ENCODE measurements at places on chromosomes 1 and 21.

- no peak for DNase-seq
Observed at GRCh38 chr1:160177667-160178066, 12.7 kb upstream of the CASQ1 start.

DNA sequence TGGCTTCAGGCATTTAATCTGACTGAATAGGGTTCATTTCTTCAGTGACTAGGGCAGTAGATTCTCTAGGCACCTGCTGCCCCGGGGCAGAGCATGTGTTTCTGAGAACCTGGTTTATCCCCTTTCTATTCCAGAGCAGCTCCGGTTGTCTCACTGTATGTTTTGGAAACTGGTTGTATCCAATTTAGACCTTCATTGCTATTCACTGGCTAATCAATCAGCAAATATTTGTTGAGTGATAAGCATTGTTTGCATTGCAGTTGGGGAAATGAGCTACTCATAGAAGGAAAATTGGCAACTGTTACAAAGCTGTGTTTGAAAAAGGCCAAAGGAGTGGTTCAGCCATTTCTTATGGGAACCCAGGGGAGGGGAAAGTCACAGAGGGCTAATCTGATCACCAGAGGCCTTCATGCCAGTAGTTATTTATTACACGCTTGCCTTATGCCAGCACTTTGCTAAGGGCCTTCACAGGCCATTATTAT, 2.9 kb downstream of the QSOX1 start:
- DNase-seq = no peak

DNA sequence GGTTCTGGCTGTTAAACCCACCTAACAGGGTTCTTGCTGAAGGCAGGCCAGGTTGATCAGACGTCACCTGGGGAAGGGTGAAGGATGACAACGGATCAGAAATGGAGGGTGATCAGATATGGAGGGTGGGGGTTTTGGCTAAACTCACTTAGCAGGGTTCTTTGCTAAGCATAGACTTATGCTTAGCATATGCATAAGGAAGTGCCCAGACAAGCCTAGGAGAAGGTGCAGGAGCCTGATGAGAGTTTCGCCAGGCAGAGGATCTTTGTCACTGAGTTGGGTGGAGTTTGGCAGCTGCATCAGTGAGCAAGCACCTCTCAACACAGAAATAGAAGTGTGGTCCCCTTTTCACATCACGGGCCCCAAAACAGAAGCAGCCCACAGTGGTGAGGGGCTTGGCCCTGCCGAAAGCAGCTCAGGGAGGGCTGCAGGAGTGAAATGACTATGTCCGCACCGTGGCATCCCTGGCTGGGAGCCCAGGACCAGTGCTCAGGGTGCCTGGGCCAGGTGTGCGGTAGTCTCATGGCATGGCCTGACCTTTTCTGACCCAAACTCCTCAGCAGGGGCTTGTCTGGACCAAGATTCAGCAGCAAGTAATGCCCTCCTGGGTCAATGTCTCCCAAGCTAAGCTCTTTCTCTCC, 101.6 kb downstream of the AJAP1 start:
- no peak for DNase-seq

- no peak for DNase-seq
Observed at GRCh38 chr1:37676281-37677142, 15.8 kb upstream of the CDCA8 start.

- no peak for DNase-seq
Observed at GRCh38 chr21:31349208-31349607, 5.1 kb upstream of the TIAM1 start.

DNA sequence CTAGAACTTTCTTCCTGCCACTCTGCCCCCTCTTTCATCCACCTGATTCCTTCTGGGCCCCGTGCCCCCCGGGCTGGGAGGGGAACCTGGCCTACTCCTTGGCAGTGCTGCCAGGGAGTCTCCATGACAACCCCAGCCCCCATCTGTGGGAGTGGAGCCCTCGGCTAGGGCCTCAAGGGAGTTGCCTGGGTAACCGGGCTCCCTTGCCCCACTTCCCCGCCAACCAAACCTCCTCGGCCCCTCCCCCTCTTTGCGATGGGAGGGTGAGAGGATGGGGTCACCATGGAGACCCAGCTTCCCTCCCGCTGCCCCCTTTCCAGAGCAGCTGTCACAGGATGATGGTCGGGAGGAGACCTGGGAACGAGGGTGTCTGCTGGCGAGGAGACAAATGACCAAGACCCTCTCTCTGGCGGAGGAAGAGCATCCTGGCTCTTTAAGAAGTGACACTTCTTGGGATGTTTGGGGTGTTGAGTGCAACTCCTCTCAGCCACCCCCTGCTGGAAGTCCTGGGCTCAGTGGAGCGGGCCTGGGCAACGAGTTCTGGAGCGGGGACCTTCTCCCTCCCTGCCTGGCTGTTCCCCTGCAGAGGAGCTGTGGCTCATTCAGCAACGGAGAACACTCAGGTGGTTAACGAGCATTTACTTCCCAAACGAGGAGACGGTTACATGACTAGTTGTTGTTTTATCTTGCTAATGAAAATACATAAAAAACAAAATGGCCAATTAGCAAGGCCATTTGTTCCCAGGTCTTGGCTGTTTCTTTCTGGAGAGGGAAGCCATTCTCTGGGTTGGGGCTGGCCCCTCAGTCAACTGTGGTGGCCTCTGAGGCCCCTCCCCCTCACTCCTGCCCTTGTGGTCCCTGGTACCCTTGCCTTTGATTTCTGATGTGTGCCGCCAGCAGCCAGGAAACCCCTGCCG, 82.8 kb downstream of the UBIAD1 start:
- DNase-seq = peak; percentile 99

GRCh38 chr1:3402258-3403010, 52.0 kb upstream of the ARHGEF16 start:
- no peak for DNase-seq

DNA sequence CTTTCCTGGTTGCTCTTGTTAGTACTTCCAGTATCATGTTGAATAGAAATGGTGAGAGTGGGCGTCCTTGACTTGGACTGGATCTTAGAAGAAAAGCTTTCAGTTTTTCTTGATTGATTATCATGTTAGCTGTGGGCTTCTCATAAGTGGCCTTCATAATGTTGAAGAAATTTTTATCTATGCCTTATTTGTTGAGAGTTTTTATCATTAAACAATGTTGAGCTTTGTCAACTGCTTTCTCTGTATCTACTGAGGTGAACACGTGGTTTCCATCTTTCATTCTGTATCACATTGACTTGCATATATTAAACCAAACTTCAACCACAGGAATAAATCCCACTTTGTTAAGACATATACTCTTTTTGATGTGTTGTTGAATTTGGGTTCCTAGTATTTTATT, 29.4 kb downstream of the PRKAB2 start:
- DNase-seq = no peak

DNA sequence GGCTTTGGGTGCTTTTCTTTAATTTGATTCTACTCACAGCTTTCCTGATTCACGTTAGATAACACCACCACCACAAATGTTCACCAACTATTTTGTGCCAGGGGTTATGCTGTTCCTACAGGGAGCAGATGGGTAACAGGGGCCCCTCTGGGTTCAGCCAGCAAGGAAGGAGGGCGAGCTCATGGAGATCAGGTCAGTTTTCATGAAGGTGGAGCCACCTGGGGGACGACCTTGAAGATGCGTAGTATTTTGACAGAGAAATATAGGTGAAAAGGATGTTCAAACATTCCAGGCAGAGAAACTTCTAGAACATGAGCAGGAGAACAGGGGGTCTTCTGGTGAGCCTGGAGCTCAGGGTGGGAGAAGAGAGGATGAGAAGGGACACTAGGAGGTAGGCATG, 28.9 kb downstream of the KIAA0040 start:
- no peak for DNase-seq

GRCh38 chr21:37970548-37970947, 54.3 kb upstream of the KCNJ6 start:
- DNase-seq = no peak

GRCh38 chr1:215543191-215543606, 23.9 kb upstream of the KCTD3 start:
- no peak for DNase-seq

DNA sequence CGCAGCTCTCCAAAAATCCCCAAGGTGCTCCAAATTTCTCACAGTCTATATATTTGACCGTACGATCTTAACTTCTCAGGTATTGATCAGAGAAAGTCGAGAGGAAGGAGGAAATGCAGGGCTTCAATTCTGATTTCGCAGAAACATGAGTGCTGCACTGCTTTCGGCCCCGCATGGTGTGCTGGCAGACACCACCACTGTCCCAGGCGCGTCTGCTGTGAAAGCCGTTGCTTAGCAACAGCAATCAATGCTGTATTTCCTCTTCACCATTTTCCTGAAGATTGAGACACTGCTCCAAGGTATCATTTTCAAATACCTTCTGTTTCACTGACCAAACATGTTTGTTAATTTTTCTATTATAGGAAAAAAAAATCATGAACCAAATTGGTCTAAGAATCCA, 296.3 kb downstream of the SMYD3 start:
- DNase-seq = peak; percentile 56

DNA sequence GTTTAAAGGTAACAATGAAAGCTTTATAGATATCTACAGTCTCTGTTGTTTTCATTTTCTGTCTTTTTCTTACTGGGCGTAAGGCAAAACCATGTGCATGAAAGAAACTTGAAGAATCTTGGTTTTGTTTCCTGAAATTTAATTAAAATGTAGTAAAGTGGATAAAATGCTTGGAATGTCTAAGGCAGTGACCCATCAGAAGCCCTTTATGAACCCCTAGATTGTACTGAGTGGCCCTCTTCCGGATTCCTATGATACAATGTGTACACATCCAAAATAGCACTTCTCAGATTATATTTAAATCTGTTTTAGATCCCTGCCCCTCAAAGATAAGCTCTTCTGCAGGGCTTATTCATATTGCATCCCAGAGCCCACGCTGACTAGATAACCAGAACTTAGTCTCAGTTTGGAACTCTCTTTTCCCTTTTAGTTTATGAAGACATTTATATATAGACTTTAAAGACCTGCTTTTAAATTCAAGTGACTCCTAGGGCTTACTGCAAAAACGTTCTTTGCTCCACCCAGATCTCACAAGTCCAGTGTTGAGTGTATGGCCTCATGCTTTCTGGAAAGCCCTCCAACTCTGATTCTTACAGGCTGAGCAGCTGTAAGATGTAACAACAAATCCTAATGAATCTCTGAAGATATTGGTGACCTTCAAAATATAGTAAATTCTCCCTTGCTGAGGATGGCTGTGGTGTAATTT, 142.9 kb downstream of the LRRC7 start:
- no peak for DNase-seq

GRCh38 chr1:10932088-10932487, 80.4 kb upstream of the TARDBP start:
- DNase-seq = no peak

DNA sequence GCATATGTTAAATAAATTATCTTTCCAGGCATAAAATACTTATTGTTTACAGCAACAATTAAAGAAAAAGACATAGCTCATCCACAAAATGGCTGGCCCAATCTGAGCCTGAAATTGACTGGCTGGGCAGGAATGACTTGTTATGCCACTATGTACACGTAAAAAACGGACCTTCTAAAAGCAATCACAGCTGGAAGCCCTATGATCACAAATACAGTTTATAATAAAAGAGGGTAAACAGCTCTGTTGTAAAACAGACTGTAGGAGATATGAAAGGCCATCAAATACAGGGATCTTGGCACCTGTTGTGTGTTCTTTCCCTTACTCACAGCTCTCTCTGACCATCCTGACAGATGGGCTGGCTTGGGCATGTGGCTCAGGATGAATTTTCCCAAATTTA, 70.5 kb upstream of the DMRTA2 start:
- DNase-seq = no peak

DNA sequence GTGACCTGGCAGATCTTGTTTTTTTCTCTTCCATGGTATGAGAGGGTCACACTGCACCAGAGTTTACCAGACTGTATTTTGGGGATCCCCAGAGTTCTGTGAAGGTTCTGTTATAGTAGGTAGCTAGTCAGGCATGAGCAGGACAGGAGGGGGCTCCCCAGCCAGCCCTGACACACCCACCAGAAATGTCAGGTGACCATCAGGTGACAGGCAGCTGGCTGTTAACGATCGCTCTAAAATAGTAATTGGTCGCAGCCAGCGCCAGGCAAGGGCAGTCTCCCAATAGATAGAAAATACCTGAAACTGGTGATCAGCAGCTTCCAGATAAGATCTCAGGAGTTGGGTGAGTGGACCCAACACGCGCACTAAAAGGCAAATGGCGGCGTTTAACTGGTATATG, 264.9 kb downstream of the RHOU start:
- no peak for DNase-seq

DNA sequence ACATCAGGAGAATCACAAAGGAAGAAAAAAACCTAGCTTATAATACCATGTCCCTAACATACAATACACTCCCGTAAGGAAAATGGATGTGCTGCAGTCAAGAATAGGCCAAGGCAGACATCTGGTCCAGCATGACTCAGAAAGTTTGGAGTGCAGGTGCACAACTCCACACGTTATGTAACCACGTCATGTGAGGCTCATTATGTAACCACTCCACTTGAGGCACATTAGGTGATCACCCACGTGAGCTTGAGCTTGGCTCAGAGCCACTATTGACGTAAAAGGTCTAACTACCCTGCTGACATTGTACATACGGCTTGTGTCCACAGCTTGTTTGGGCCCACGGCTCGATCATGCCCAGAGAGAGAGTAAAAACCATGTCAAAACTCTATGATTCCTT, 99.8 kb upstream of the C1orf21 start:
- DNase-seq = no peak

DNA sequence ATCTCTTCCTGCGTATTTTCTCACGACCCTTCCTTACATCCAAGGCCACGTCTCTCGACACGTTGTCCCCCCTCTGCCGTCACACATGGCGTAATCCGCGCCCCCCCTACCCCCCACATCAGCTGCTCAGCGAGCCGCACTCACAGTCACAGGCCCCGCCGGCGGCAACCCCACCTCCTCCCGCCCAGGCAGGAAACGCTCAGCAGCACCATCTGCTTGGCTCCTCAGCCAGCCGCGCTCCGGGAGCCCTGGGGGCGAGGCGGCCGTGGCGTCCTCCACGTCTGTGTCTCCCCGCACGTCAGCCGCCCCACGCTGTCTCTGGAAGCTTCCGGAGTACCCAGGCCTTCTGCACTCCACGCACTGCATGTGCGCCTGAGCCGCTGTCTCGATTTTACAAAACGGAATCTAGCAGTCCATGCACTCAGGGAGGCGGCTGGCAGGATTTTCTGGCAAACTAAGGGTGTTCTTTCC, 64.6 kb downstream of the SIK1 start:
- DNase-seq = peak; percentile 86

DNA sequence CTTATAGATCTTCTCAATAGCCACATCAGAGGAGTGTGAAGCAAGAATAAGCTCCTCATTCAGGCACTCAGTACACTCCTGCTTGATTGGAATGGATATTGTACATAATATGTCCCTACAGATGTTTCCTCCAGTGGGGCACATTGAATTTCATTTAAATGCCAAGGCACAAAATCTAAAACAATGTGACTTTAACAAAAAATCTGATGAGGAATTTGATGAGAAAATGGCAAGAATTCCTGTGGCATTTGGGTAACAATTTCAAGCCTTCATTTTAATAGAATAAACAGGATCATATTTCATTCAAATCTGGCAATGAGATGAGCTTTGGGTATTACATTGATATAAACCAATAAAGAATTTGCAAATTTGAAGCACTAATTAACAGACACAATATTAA, 307.7 kb upstream of the PKN2 start:
- no peak for DNase-seq
